ENCODE measurements at places on chromosomes 4 and X. TPM values are rescaled to one million over a fixed set of nuclear protein-coding genes. Genes with fewer than 3 reads are reported as not detected.

Gene PSAPL1
- total RNA-seq = 0.14 TPM

Gene MID1IP1
- 89.9 TPM for total RNA-seq

Gene PABPC1L2B
- not detected for total RNA-seq

Gene PABPC5
- total RNA-seq = 0.07 TPM

Gene EOLA1
- total RNA-seq = 9.1 TPM

Gene DDX60
- total RNA-seq = 5.9 TPM

Gene FRMD7
- not detected for total RNA-seq

Gene GPR78
- total RNA-seq = not detected

Data from airway epithelial cell (primary cell).